GM20000 (cell line): ENCODE measurements at places on chromosomes 16 and 17.
A peak's percentile ranks its signal among the peaks of the same experiment; 100 is the strongest.

- no peak for DNase-seq
These were observed 31.3 kb upstream of the CCDC182 start for GRCh38 chr17:57776366-57776765.

DNA sequence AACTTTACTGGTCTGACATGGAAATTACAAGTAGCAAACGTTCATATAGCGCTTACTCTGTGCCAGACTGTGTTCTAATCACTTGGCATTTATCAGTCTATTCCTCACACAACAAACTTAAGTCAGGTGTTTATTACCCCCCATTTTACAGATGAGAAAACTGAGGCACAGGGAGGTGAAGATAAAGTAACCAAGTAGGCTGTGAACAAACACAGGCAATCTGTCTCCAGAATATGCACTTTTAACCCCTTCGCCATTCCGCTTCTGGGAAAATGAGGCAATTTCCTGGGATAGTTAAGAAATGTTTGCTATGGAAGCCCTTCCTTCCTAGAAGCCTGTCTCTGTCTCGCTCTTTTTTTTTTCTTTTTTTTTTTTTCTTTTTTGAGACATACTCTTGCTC, 12.2 kb upstream of the CXCL16 start:
- DNase-seq, result no peak

- no peak for DNase-seq
These were observed 15.7 kb downstream of the RBL2 start for GRCh38 chr16:53449816-53450517.

GRCh38 chr17:45645330-45645729, 138.8 kb upstream of the CRHR1 start:
- no peak for DNase-seq

GRCh38 chr16:22886927-22887326, 73.0 kb downstream of the HS3ST2 start:
- no peak for DNase-seq

GRCh38 chr17:64075913-64076312, 54.0 kb downstream of the ERN1 start:
- no peak for DNase-seq

- no peak for DNase-seq
These were observed 1.6 kb downstream of the RND2 start for GRCh38 chr17:43026595-43026994.

GRCh38 chr16:2586241-2586640, 48.4 kb downstream of the PDPK1 start:
- no peak for DNase-seq

DNA sequence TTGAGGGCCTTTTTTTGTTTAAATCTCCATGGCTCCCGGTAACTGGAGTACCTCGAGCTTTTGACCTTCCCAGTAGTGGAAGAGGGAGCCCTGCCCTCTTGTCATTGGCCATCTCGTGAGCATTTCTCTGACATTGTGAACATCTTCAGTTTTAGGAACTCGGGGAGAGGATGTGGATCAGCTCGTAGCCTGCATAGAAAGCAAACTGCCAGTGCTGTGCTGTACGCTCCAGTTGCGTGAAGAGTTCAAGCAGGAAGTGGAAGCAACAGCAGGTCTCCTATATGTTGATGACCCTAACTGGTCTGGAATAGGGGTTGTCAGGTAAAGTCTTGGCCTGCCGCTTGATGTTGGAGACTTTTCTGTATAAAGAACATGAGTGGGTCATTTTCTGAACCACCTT, 24.3 kb downstream of the NTAN1 start:
- DNase-seq, result no peak

DNA sequence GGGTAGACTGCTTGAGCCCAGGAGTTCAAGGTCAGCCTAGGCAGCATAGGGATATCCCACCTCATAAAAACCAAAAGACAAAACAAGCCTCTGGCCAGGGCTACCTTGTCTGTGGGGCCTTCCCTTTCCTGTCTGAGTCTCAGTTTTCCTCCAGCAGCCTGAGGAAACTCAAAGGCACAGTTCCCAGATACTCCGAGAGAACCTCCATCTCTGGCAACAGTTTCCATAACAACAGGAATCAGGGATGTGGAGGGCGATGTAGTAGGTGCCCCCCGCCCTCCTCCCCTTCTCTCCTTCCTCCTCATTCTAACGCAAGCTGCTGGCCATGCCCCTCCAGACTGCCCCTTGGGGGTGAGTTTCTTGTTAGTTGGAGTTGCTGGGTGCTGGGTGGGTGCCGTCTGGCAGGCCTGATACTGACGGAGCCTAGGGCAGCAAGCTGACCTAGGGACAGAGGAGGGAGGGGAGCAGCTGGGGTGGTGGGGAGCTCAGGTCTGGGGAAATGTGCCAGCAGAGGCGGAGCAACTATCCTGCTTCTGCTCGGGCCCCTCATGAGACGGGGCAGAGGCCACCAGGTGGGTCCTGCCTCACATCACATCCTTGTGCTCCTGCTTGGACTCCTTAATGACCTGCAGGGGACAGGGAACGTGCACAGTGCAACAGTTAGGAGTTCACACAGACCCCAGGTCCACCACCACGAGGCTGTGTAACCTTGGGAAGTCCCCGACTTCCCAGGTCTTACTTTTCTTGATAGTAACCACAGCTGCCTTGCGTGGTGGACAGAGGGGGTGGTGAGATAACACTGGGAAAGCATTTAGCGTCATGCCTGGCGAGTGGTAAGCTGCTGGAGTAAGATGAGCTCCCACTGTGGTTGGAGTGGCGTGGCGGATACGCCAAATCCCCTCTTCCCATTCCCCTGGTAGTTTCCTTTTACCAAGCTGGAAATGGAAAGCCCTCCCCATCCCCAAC, 7.8 kb upstream of the EFTUD2 start:
- DNase-seq, result no peak

DNA sequence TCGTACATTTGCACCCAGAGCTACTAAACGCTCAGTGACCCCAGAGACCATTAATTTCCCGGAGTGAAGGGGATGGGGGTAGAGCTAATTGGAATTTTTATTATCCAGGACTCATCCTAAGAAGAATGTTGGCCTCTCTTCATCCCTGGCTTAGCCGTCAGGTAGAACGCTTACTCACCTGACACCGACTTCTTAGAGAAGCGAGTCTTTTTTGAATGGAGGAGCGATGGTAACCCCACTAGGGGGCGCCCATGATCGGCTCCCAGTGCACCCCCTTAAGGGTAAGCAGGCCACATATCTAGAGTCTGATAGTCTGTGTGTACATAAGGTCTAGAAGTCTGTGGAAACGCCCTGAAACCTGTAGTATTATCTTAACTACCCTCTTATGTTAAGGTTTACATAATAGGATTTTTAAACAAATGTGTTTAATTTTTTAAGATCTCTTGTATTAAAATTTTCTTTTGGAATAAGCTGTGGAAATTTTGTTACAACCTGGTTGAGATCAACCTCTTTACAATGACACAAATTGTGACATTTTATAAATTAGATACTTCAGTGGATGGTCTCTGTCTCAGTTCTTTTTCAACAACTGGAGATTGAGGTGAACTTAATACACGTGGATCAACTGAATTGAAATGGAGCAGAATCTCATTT, 229.8 kb downstream of the CPPED1 start:
- DNase-seq, result peak; percentile 81

DNA sequence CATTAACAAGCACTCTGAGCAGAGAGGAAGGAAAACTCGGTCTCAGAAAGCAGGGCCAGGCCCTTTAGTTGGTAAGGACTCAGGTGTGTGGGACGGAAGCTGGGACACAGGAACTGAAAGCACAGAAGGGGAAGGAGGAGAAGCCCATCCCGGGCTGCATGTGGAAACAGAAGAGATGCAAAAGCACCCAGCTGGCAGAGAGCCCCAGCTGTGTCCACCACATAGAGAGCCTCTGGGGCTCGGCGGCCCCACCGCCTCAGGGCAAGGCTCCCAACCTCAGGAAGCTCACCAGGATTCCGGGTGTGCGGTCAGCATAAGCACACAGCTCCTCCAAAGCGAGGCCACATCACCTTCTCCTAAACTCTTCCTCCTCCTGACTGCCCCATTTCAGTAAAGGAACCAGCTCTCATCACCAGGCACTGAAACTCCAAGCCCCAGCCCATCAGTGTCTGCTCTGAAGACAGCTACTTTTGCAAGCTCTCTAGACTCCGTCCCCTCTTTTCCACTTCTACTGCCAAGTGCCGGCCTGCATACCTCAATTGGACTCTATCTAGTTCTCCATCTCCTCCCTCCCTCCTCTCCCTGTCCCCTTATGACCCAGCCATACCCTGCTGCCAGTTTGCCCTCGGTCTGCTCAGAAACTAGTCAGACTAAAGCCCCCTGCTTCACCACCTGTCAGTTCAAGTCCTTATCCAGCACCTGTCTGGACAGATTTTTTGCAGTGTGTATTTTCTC, 6.0 kb downstream of the ST3GAL2 start:
- DNase-seq, result no peak

- DNase-seq, result no peak
These were observed 17.4 kb downstream of the MMP15 start for GRCh38 chr16:58042886-58043515.

DNA sequence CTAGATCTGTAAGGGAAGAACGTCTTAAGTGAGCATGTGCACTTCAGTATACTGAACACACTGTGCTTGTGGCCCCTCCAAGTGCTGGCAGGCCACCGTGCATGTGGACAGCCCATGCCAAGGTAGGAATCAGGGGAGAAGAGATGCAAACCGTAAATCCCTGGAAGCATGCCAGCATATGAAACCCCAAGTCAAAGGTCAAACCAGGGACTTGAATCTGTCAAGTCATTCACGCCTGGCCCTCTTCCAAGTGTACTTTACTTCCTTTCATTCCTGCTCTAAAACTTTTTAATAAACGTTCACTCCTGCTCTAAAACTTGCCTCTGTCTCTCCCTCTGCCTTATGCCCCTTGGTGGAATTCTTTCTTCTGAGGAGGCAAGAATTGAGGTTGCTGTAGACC, 2.8 kb upstream of the ATXN2L start:
- DNase-seq, result peak; percentile 1
